ENCODE measurements at places on chromosomes 4 and X. TPM values are rescaled to one million over a fixed set of nuclear protein-coding genes. Genes with fewer than 3 reads are reported as not detected.

GYPB gene
- 4.6 TPM for total RNA-seq

GRCh38 chr4:2388429-2389182, 29.8 kb downstream of the ZFYVE28 start:
- H3K27me3 ChIP-seq = peaks cover 79% of the 10 kb centered on the region
- no peaks in the 10 kb centered on the region for H3K4me1 ChIP-seq
- DNase-seq = no peak
- no peak overlapping the region for H3K27ac ChIP-seq

DNA sequence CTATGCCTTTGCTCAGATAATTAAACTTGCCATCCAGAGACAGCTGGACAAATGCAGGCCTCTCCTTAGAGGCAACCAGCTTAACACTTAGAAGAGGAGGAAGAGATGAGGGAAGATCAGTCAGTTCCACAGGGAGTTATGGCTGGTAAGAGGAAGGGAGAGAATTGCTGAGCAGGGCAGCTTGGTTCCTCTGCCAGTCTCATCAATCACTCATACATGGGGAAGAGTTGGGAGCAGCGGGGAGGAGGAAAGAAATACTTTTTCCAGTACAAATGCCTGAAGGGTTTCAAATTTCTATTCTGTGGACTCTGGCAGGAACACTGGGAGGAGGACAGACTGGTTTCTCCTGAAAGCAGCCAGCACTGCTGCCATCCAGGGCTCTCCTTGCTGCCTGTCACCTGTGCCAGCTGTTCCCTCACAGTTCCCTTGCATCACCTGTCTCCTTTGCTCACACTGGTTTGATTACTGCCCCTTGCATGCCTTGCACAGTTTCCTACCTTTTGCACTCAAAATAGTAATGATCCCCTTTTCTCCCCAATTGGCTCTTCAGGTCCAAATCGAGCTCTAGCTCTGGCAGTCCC, 59.5 kb downstream of the PGRMC2 start:
- H3K4me3 ChIP-seq = no peak overlapping the region
- no peaks in the 10 kb centered on the region for H3K4me1 ChIP-seq
- no peaks in the 10 kb centered on the region for H3K27me3 ChIP-seq
- H3K27ac ChIP-seq = no peak overlapping the region

GRCh38 chrX:14697451-14697850, 168.1 kb downstream of the GLRA2 start:
- no peaks in the 10 kb centered on the region for H3K4me1 ChIP-seq
- no peaks in the 10 kb centered on the region for H3K27me3 ChIP-seq
- no peak overlapping the region for H3K27ac ChIP-seq
- no peaks in the 10 kb centered on the region for H3K36me3 ChIP-seq
- H3K4me3 ChIP-seq = no peak overlapping the region
- DNase-seq = no peak

GRCh38 chr4:14701896-14702295, 300.4 kb upstream of the CPEB2 start:
- no peak overlapping the region for H3K27ac ChIP-seq
- no peak for DNase-seq
- H3K4me3 ChIP-seq = no peak overlapping the region
- no peaks in the 10 kb centered on the region for H3K27me3 ChIP-seq
- H3K4me1 ChIP-seq = no peaks in the 10 kb centered on the region
- no peaks in the 10 kb centered on the region for H3K36me3 ChIP-seq

DNA sequence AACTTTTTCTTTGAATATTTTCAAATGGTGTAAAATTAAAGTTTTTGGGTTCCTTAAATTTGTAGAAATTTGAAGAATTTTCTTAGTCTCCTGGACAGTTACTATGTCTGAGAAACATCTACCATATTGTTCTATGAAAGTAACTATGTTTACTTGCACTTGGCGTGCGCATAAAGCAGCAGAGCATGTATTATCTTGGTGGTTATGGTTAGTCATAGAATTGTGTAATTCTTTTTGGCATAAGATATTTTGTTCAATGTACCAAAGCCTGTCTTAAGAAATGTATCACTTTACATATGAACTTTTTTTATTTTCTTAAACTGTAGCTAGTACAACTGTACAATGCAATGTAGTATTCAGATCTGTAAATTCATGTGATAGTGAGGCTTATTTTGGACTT, 49.2 kb downstream of the CDS1 start:
- no peak overlapping the region for H3K27ac ChIP-seq
- H3K4me3 ChIP-seq = no peak overlapping the region
- H3K4me1 ChIP-seq = no peaks in the 10 kb centered on the region
- H3K27me3 ChIP-seq = no peaks in the 10 kb centered on the region

- peaks cover 20% of the 10 kb centered on the region for H3K4me1 ChIP-seq
- no peak overlapping the region for H3K27ac ChIP-seq
- no peak for DNase-seq
- H3K27me3 ChIP-seq = no peaks in the 10 kb centered on the region
- H3K36me3 ChIP-seq = peaks cover 3% of the 10 kb centered on the region
These were observed 26.5 kb downstream of the GALNT7 start for GRCh38 chr4:173195109-173195508.

CLNK gene
- 1.9 TPM for total RNA-seq

CXCL11 gene
- 7.1 TPM for total RNA-seq

DNA sequence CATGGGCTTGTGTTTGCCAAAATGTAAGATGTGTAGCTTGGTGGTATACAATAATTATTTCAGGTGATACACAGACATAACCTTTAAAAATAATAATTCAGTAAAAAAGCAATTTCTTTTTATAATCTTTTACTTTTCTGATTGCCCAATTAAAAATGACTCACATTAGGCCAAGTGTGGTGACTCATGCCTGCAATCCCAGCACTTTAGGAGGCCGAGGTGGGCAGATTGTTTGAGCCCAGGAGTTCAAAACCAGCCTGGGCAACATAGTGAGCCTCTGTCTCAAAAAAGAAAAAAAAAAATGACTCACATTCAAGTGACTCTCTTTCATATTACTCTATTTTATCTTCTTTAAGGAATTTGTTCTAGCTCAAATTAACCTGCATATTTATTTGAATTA, 449.4 kb upstream of the HTR2C start:
- no peak for DNase-seq
- no peaks in the 10 kb centered on the region for H3K4me1 ChIP-seq
- no peak overlapping the region for H3K27ac ChIP-seq
- no peaks in the 10 kb centered on the region for H3K27me3 ChIP-seq
- H3K36me3 ChIP-seq = no peaks in the 10 kb centered on the region

- H3K27ac ChIP-seq = no peak overlapping the region
- H3K4me3 ChIP-seq = no peak overlapping the region
- no peaks in the 10 kb centered on the region for H3K27me3 ChIP-seq
- no peaks in the 10 kb centered on the region for H3K4me1 ChIP-seq
- DNase-seq = no peak
These were observed 53.5 kb downstream of the PLAC1 start for GRCh38 chrX:134604701-134605311.

DNA sequence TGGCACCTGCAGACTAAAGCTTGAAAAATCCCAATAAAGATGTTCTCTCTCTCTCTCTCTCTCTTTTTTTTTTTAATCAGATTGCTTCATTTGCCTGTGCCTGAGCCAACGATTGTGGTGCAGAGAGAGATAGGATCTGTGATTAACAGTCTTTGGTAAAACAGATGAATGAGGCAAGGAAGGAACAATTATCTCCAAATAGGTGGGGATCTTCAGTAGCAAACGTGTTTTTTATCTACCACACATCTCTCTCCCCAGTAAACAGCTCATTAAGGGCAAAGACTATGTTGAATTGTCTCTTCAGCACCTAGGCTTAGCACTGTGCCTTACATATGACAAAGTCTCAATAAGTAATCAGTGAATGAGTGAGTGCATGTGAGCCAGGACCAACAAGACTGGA, 96.3 kb downstream of the SMIM20 start:
- no peak overlapping the region for H3K27ac ChIP-seq
- DNase-seq = no peak

TLR2 gene
- 6.7 TPM for total RNA-seq

DNA sequence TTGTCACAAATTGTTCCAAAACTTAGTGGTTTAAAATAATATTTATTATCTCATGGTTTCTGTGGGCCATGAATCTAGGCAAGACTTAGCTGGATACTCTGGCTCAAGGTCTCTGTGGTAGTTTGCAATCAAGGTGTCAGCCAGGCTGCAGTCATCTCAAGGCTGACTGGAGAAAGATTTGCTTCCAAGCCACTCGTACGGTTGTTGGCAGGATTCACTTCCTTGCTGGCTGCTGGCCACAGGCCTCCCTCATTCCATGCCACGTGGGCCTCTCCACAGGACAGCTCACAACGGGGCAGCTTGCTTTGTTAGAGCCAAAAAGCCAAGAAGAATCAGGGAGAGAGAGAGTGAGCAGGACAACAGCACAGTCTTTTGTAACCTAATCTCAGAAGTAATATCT, 101.4 kb downstream of the WWC2 start:
- no peak overlapping the region for H3K4me3 ChIP-seq
- no peak overlapping the region for H3K27ac ChIP-seq
- no peaks in the 10 kb centered on the region for H3K27me3 ChIP-seq
- DNase-seq = no peak

GRPR gene
- total RNA-seq = 0.05 TPM

DNA sequence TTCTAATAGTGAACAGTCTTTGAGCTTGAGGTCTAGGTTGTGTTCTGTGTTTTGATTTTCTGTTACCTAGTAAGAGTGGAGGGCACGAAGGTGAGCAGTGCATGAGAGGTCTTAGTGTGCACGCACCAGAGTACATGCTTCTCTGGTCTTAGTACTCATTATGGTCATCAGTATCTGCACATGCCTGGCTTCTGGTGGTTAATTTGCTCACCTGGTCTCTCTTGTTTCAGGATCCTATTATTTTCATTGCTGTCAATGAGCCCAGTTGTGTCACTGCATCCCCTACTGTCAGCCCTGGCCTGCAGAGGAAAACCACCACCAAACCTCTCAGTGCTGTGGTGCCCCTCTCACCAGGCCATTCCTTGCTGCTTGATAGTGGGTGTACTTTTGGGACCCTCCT, 54.8 kb downstream of the NSUN7 start:
- H3K36me3 ChIP-seq = no peaks in the 10 kb centered on the region
- no peak overlapping the region for H3K27ac ChIP-seq
- H3K4me1 ChIP-seq = no peaks in the 10 kb centered on the region
- H3K27me3 ChIP-seq = no peaks in the 10 kb centered on the region
- H3K4me3 ChIP-seq = no peak overlapping the region

STS gene
- 5.8 TPM for total RNA-seq

- no peak overlapping the region for H3K4me3 ChIP-seq
- DNase-seq = no peak
- no peak overlapping the region for H3K27ac ChIP-seq
- H3K4me1 ChIP-seq = peaks cover 5% of the 10 kb centered on the region
- H3K36me3 ChIP-seq = no peaks in the 10 kb centered on the region
- no peaks in the 10 kb centered on the region for H3K27me3 ChIP-seq
These were observed 13.8 kb downstream of the FRYL start for GRCh38 chr4:48766131-48766792.

- H3K4me3 ChIP-seq = no peak overlapping the region
- no peak overlapping the region for H3K27ac ChIP-seq
- H3K4me1 ChIP-seq = no peaks in the 10 kb centered on the region
- H3K27me3 ChIP-seq = no peaks in the 10 kb centered on the region
- no peaks in the 10 kb centered on the region for H3K36me3 ChIP-seq
These were observed 32.0 kb downstream of the CCSER1 start for GRCh38 chr4:90159193-90159592.

SOX3 gene
- 0.05 TPM for total RNA-seq

DNA sequence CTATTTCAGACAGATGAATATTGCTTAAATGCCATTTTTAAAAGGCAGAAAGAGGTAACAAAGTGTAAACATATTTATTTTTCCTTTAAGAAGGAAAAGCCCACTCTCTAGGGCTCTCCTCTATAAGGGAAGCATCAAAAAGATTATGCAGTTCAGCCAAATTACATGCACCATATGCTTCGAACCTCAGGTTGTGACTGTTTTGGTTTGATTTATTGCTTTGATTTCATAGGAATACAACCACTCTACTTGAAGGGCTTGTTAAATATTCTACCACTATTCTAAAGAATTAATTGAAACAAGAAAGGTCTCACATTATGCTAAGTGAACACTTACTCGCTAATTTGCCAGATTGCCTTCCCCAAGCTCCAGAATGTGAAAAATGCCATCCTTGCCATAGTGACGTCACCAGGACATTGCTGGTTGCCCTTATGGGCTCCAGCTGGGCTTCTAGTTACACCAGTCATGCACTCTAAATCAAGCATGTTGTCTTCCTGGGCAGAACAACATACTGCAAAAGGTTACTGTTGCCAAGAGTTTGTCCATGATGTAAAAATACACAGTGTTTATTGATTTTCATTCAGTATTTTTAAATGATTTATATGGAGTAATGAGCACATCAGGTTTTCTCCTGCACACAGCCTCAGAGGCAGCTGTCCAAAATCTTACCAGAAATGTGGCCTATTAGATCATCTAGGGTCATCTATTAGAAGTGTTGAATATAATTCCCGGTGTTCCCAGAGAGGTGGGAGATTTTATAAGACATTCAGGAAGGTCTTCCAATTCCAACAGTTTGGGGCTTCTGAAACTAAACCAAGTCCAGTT, 164.4 kb upstream of the RAPGEF2 start:
- H3K36me3 ChIP-seq = no peaks in the 10 kb centered on the region
- DNase-seq = no peak
- H3K27ac ChIP-seq = no peak overlapping the region
- H3K4me1 ChIP-seq = no peaks in the 10 kb centered on the region

GLRA2 gene
- total RNA-seq = not detected

DNA sequence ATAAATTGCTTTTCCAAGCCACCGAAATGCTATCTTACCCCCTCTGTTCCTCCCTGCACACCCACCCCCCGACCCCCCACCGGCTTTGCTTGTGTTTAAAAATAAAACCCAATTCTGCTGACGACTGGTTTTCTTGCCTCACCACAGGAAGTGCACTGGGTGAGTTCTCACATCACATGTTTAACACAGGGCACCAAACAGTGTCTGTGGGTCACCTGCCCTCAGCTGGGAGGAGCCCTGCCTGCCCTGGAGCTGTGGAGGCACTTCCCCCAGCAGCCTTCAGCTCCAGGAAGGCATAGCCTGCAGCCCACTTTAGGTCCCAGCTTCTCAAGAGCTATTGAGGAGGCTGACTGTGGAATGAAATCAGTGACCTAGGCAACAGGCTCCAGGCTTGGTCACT, 8.8 kb downstream of the TMEM255A start:
- no peaks in the 10 kb centered on the region for H3K36me3 ChIP-seq
- H3K4me1 ChIP-seq = peaks cover 4% of the 10 kb centered on the region

REST gene
- 41.3 TPM for total RNA-seq

DNA sequence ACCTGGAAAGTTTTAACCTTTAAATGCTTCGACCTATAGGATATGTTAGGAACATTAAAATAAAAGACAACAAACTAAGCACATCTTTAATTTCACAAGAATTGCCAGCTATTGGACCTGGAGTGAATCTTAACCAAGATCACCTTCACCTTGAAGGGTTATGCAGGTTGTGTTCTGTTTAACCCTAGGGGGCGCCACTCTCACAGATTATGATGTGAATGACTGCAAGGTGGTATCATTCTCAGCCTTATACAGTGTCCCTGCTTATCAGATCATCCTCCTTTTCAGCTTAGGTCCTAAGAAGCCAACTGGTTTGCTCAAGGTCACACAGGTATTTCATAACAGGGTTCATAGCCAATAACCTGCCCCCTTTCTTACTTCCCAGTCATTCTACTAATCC, 23.5 kb downstream of the INTS6L start:
- H3K4me3 ChIP-seq = no peak overlapping the region
- no peaks in the 10 kb centered on the region for H3K27me3 ChIP-seq
- no peaks in the 10 kb centered on the region for H3K4me1 ChIP-seq
- no peak overlapping the region for H3K27ac ChIP-seq
